ENCODE measurements at places on chromosomes 2 and 18.

DNA sequence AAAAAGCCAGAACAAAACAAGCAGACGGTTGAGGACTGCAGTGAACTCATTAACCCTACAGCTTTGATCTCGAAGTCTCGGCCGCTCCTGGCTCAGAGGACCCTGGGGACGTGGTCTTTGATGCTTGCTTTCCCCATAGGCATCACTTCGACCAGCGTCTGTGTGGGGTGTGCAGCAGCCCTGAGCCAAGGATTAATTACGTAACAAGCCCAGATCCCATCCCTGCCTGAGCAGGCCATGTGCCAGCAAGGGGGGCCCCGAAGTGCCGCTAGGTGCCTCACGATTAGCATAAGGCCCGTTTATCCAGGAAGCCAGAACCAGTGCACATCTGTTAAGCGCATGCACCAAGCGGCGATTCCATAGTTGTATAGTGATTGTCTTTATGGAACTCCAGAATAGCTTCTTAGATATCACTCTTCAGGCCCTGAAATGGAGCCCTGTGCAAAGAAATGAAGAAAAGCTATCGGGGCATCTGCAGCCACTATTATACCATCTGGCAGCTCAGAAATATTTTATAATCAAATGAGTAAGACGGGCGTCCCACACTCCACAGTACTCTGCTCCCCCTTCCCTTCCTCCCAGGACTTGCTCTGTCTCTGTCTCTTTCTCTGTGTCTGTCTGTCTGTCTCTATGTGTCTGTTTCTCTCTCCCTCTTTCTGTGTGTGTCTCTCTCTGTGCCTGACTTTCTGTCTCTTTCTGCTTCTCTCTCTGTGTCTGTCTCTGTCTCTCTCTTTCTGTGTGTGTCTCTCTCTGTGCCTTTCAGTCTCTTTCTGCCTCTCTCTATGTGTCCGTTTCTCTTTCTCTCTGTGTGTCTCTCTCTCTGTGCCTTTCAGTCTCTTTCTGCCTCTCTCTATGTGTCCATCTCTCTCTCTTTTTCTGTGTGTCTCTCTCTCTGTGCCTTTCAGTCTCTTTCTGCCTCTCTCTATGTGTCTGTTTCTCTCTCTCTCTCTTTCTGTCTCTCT lies 41.7 kb downstream of the HPCAL1 start:
- no peak for DNase-seq

DNA sequence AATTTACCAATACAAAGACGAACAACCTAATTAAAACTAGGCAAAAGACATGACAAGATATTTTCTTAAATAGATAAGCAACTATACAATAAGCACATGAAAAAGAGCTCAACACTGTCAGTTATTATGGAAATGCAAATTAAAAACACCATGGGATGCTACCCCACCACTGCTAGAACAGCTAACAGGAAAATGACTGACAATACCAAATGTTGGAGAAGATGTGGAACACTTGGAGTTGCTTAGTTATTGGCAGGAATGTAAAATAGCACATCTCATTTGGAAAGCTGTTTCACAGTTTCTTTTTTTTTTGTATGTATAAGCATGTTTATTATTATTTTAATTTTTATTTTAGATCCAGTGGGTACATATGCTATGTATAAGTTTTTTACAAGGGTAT lies 84.4 kb downstream of the CYRIA start:
- DNase-seq, result no peak

DNA sequence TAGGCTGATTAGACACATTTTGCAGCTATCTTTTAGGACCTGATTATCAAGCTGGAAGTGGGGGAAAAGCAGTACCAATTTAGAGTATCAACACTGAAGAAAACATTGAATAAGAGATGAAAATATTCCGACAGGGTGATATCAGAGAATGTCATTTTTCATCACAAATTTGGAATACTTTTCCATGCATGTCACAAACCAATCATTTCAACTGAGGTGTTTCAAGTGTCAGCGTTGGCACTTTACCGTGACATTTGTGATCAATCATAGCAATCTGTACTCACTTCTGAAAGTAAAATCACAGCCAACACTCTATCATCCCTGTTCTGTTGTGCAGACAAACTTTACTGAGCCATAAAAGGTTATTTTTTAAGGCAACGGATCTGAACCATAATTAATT lies 75.4 kb downstream of the PDE1A start:
- DNase-seq, result no peak

- no peak for DNase-seq
These were observed 46.8 kb upstream of the FAM98A start for GRCh38 chr2:33645861-33646260.

All from stimulated activated CD8-positive, alpha-beta memory T cell treated with anti-CD3 and anti-CD28 coated beads, Interleukin-4, amount 100 ng/mL, for 1 hour (primary cell).